ENCODE measurements at places on chromosomes 13 and 19. TPM values are rescaled to one million over a fixed set of nuclear protein-coding genes. Genes with fewer than 3 reads are reported as not detected.

Gene FUT1
- total RNA-seq = 0.28 TPM

Gene ZNF329
- 12.5 TPM for total RNA-seq

Gene ODAD3
- total RNA-seq = 0.28 TPM

Gene CLC
- not detected for total RNA-seq

Gene TMEM221
- total RNA-seq = under 0.01 TPM
